ENCODE measurements at places on chromosomes 2 and 18.

- no peak for DNase-seq
Measured at GRCh38 chr18:58091099-58091611, 47.1 kb downstream of the NEDD4L start.

GRCh38 chr2:20738772-20739171, 71.8 kb downstream of the GDF7 start:
- DNase-seq, result no peak

GRCh38 chr18:29892960-29893558, 1149.5 kb downstream of the DSC3 start:
- DNase-seq, result no peak

- DNase-seq, result no peak
Measured at GRCh38 chr2:237669628-237670392, 42.4 kb downstream of the LRRFIP1 start.

DNA sequence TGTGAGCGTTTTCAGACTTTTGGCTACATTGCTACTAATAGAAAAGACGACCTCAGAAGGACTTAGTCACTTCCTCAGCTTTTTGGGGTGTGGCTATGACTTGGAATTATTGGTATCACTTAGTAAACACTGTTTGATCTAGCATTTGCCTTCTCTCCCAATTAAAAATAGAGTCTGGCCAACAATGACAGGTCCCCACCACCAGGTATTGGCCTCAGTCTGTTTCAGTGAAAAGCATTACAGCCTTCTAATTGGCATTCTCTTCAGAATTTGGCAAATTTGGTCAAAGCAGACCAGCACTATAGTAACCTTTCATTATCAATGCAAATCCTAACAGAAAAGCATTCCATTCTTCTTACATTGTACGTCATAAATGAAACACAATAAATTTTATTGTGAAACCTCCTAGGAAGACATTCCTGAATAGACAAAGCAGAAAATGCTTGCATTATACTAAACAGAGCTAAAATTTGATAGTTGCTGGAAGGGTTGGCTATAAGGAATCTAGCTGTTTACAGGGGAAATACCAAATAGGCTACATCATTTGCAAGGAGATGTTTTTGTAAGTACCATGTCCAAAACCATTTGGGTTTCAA, 613.9 kb downstream of the IRS1 start:
- DNase-seq, result no peak

- DNase-seq, result no peak
Measured at GRCh38 chr2:210287301-210287700, 27.7 kb downstream of the MYL1 start.

DNA sequence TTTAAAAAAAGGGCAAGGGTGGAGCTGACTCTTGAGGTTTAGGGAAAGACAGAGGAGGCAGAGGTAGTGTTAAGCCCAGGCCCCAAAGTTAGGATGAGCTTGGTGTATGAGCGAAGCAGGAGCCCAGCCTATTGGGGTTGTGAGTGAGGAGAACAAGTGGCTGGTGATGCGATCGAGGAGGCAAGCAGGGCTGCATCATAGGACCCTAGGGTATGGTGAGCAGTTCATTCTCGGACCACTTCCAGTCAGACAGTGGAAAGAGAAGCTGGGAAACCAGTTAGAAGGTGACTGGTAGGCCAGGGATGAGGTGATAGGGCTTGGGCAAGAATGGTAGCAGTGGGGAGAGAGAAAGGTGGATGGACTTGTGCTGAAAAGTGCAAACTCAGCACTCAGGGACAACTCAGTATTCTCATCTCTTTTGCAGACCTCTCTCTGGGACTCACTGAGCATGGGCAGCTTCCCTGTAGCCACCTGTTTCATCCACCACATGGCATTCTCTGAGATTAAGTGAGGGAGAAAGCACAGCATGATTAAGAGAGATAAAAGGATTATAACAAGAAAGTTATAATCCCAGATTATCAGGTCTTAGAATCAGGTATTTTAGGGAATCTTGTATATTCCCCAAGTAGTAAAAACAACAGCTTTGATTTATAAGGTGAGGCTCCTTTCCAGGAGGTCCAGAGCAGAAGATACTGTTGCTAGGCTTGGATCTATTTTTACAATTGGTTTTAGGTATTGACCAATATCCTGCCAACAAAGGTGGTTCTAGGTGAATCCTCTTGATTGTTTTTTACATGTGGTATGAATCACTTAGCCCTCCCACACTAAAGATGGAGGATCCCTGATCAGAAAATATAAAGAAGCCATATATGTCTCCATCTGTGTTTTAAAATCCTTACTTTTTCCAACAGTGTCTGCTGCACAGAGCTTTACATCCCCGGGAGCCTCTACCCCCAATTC, 38.3 kb downstream of the XRCC5 start:
- no peak for DNase-seq

All from activated T-helper 1 cell treated with anti-CD3 and anti-CD28 coated beads, Interleukin-2, amount 50 U/mL, for 16 hours (primary cell).